Stimulated activated CD8-positive, alpha-beta memory T cell treated with anti-CD3 and anti-CD28 coated beads, Interleukin-15, amount 100 ng/mL, for 4 hours (primary cell): ENCODE measurements at places on chromosomes 3 and 15.
A peak's percentile ranks its signal among the peaks of the same experiment; 100 is the strongest.

DNA sequence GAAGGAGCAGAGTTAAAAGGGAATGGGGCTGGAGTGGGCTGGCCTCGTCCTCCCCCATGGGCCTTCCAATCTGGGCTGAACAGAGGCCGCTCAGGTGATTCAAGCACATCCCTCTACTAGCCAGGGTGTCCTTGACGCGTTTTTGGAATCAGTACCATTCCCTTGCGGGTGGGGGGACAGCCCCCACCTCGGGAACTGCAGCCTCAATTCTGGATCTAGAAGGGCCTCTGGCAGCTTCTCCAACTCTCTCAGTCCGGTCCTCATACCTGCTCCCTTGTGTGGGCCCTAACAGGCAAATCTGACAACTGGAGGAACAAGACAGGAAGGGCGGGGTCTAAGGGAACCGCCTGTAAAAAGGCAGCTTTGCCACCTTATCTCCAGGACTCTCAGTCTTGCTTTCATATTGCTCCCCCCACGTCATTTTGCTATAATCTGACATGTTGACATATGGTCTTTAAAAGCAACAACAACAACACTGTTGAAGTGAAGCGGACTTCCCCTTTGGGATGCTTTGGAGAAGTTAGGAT, 802 bp upstream of the CHRNB4 start:
- DNase-seq: no peak

- DNase-seq: no peak
Measured at GRCh38 chr3:99928771-99929744, 111.4 kb downstream of the CMSS1 start.

GRCh38 chr3:62041681-62042080, 331.7 kb downstream of the FEZF2 start:
- no peak for DNase-seq

DNA sequence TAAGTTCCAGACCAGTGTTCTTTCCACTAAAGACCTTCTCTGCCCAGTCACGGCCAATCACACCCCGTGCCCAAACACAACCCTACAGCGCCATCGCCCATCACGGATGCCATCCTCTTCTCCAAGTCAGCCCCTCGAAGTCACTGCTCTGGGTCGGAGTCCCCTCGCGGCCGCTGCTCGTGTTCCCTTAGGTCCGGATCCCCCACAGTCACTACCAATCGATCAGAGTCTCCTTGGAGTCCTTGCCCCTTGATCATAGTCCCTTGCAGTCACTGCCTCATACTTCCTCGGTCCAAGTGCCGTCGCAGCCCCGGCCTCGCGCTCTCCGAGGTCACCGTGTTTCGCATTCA, 461 bp downstream of the PCYT1A start:
- no peak for DNase-seq

DNA sequence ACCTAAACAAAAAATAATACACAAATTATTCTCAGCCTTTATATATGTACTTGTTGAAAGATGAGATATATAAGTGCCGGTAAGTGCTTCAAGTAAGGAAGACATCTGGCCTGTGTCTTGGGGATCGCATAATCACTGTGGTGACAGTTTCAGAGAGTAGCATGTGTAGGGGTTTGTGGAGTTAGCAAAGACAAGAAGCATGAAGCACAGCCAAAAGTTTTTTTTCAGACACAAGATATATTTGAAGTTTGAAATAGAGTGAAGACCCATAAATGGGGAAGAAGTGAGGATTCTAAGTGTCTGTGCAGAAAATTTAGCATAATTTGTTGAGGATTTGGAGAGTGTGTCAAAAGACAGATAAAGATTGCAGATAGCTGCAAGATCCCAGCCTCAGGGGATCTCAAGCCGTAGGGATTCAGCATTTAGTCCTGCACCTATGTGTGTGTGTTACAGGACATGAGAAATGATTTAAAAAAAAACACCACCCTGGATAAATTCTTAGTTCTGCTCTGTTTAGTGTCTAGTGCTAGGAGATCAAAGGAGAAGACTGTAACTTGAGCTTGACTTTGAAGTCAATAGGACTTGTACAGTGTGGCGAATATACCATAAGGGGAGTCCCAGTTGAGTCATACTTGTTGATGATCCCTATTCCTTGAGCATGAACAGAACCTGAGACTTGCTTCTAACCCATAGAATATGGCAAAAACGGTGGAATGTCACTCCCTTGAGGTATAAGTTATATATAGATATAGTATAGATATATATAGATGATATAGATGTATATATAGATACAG, 123.9 kb upstream of the GRM7 start:
- DNase-seq: no peak

- no peak for DNase-seq
Measured at GRCh38 chr3:122572940-122573412, 4.5 kb upstream of the PARP15 start.

DNA sequence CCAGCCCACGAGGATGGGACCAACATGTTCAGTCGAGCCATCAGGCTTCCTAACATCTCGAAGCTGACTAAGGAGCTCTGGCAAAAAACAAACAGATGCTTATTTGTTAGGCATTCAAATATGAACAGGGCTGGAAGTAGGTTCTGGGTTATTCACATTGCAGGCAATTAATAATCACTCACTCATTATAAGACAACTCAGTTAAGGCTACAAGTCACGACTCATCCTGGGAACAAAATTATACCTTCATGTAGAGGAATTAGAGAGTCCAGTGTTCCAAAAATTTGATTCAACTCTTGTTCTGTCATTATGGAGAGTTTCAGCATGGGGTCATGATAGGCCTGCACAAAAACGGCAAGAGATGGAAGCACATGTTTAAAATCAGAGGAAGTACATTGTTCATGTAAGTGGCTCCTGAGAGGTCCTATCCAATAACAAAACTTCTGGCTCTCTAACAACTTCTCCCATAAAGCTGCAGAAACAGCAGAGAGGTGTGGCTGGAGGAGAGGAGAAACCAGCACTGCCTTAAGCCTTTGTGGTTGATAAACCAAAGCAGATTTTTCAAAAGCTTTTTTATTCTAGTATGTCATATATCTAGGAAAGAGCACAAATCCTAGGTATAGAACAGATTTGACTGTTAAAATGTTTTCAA, 50.6 kb downstream of the ARHGEF3 start:
- no peak for DNase-seq

DNA sequence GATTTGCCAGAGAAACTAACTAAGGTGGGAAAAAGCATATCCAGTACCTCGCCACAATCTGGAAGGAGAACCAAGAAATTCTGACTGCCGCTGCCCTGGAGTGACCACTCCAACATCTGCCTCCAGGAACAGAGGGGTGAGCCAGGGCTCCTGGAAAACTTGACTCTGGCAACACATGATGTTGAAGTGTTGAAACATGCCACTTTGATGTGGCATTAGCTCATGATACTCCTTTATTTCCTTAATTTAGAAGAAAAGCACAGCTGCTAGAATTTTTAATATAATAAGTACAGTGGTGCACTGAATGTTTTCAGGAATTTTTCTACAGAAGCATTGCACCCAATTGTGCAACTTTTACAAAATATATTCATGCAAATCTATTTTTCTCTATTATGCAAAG, 109.9 kb upstream of the BCL6 start:
- DNase-seq: no peak

- no peak for DNase-seq
Measured at GRCh38 chr15:80474224-80475215, 70.3 kb downstream of the ARNT2 start.

DNA sequence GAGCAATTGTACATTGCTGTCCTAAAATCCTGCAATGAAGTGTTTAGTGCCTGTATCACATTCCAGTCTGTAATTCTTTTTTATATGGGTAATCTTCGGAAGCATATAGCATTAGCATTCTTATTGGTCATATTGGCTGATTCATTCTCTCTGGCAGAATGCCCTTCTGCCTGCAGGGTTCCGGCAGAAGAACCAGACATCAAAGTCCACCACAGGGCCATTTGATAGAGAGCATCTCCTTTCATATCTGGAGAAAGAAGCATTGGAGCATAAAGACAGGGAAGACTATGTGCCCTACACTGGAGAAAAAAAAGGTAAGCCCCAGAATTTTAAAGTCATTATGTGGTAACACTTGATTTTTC, 39.6 kb downstream of the TMOD3 start:
- no peak for DNase-seq

DNA sequence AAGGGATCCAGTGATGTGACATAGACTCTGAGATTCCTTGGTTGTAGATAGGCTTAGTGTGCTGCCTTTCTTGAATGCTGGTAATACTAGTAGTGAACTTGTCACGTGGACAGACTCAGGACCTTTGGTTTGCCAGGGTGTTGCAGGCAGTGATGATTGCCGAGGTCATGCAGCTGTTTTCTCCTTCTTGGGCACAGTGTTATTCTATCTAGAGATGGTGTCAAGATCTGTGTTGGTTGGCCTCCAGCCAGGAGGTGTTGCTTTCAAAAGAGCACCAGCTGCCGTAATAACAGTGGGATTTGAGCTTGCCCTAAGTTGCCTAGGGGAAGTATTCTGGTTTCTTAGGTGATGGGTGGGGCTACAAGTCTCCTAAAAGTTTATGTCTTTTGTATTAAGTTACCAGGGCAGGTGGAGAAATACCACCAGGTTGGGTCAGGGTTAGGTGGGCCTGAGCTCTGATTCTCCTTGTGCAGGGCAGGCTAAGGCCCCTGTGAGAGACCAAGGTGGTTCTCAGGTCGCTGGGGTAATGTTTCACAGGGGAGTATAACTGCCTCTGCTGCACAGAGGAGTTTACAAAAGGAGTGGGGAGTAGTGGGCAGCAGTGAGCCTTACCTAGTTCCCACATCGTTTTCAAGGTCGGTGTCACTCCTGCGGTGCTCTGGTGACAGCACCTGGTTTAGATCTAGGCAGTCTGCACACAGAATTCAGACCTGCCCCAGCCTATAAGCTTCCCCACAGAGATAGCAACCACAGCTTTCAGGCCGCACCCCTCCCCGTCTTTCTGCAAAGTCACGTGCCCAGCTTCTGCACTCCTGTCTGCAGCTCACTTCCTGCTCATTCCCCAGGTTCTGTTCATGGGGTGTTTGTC, 350.3 kb downstream of the DOCK3 start:
- DNase-seq: peak; percentile 34

GRCh38 chr3:120299403-120299802, 14.4 kb upstream of the GPR156 start:
- no peak for DNase-seq

DNA sequence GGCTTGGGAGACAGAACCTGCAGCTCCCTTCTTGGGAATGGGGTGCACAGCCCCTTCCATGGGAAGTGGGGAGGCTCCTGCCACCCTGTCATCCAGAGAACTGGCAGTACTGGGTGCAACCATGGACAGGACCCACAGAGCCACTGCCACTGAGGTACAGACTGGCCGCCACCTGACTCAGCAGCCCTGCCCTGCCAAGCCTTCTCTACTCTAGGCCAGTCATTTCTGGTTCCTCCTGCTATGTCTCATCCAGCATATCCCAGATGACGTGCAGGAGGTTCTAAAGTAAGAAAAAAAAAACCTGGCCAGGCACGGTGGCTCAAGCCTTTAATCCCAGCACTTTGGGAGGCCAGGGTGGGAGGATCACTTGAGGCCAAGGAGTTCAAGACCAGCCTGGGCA, 76.9 kb upstream of the RPL32 start:
- no peak for DNase-seq

DNA sequence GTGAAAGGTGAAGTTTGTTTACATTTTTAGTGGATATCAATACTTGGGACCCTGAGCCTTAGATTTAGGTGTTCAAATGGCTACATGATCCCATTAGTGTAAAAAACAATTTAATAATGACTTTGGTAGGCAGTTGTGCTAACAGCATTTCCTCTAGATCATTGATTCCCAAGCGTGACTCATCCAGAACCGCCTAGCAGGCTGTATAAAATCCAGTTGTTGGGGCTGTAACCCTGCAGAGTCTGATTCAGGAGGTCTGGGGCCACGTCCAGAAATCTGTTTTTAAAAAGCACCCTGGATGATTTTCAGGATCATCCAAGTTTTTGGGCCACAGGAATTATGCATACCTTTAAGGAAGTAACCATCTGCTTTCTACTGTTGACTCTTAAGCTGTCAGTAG, 156.4 kb downstream of the TP63 start:
- DNase-seq: no peak

DNA sequence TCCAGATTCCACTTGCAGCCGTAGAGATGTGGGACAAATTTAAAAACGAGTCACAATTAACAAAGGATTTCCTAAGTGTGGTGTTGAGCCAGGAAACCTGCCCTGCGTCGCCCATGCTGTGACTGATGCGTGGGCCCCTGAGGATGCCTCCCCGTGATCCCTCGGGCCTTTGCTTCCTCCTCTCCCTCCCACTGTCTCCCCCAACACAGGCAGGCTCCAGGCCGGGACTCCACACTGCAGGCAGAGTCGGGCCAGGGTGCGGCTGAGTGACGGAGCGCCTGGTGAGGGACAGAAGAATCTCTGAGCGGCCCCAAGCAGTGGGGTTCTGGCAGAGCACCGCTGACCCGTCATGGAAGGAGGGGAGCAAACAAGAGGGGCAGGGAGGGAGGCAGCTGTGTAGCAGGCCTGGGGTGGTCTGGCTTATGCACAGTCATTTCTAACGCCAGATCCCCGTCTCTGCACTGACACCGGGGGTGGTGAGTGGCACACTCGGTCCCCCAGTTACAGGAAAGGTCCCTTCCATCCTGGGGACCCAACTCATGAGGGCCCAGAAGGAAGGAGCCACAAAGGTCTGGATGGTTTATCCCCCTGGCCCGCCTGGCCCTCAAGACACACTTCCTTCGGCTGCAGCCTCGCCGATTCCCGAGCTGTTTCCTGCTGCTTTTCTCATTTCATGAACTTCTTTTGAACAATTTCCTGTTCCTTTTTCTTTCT, 91.0 kb downstream of the XXYLT1 start:
- DNase-seq: no peak
